ENCODE measurements at places on chromosomes 2 and 18. TPM values are rescaled to one million over a fixed set of nuclear protein-coding genes. Genes with fewer than 3 reads are reported as not detected.

GRCh38 chr2:67416136-67416535, 19.0 kb downstream of the ETAA1 start:
- no peak for DNase-seq

GRCh38 chr2:193527146-193527545, 1332.4 kb upstream of the TMEFF2 start:
- no peak for DNase-seq

GRCh38 chr2:111909079-111909478, 10.7 kb downstream of the MERTK start:
- no peak for DNase-seq

DNA sequence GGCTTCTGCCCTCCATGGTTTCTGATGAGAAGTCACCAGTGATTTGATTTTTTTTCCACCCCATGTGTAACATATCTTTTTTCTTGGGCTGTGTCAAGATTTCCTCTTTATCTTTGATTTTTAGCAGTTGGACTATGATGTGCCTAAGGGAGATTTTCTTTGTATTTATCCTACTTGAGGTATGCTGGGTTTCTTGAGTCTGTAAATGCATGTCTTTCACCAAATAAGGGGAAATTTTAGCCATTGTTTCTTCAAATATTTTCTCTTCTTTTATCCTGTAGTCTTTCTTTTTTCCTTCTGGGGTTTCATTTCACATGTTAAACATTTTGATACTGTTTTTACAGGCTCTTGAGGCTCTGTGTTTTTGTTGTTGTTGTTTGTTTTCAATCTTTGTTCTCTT, 33.7 kb upstream of the PLB1 start:
- no peak for DNase-seq

DNA sequence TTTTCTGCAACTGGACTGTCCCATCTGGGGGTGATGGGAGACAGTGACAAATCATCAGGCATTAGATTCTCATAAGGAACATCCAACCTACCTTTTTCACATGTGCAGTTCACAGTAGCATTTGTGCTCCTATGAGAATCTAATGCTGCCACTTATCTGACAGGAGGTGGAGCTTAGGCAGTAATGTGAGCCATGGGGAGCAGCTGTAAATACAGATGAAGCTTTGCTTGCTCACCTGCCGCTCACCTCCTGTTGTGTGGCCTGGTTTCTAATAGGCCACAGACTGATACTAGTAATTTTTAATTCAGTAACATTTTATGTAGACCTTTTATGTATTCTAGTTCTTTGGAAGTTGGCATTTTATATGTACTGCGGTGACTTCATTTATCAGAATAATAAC, 180.1 kb upstream of the SPOPL start:
- no peak for DNase-seq

DNA sequence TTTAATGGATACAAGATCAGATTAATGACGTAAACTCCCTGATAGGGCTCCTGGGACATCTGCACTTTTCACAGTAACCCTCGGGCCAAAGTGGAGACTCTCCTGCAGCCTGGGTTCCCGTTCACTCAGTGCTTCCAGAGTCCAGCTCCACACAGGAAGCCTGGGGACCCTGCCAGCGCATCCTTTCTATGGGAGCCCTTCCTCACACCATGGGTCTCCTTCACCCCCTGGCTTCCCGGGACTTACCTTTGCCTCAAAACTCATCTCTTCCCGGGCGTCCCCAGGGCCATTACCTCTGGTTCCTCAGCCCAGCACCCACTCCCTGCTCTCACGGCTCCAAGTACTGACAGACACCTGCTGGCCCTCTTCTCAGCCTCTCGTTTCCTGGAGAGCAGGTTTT, 40.7 kb upstream of the KLF11 start:
- no peak for DNase-seq

SEPTIN10 gene
- 60.6 TPM for total RNA-seq

DNA sequence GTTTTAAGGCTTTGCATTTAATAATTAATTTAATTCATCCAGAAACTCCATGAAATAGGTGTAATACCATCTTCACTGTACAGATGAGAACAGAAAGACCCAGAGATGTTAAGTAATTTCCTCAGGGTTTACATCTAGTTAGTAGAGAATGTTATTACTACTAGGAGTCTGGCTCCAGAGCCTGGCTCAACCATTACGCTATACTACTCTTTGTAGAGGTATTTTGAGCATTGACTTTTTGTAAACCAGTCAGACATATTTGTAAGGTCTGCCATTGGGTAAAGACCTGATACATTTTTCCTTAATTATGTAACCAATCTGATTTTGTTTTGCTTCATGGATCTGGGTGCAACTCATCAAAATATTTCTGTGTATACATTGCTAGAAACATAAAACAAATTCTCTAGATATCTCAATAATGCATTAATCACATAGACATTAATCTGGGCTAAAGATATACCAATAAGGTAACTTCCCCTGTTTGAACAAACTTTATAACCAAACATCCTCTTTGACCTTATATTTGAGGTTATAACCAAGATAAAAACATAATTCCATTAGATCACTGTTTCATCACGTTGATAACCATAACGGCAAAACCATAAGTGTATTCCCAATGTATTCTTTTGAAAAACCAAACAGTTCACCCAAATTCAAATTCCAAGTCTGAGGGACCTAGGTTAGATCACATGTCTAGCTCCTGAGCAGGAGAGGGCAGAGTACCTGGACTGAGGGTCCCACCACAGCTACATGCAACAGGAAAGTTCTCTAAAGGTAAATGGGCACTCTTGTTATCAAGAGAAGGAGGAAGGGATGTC, 135.0 kb downstream of the IKZF2 start:
- no peak for DNase-seq

DNA sequence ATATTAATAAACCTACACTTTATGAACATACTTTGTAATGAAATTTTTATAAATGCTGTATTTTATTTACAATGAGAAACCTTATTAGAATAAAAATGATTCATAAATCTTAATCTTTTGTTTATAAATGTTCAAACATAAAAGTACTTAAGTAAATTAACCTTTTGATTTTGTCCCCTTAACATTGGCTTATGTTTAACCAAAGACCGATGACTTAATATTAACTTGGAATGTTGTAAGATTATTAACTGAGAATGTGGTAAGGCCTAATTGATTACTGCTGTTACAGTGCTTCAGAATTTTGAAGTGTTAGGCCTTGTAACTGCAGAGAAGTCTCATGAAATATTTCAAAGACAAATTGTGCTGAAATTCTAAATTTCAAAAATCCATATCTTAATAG, 5.7 kb downstream of the CPS1 start:
- no peak for DNase-seq

SERPINB11 gene
- not detected for total RNA-seq

GRCh38 chr2:193690572-193690971, 1495.8 kb upstream of the TMEFF2 start:
- no peak for DNase-seq

DNA sequence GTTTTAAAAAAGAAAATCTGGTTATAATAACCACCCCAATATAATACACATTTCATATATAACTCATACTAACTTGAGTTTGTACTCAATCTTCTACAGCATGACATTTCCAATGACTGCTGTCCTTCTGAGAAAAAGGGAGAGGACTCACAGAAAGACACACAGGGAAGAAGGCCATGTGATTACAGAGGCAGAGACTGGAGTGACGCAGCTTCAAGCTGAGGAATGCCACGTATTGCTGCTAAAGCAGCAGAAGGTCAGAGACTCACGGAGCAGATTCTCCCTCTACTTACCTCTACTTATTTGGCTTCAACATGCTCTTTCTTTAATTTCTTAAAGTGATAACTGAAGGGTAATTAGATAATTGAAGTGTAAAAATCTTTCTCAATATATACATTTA, 753.5 kb upstream of the PKDCC start:
- DNase-seq: no peak

HS1BP3 gene
- 13.4 TPM for total RNA-seq

MAP3K19 gene
- total RNA-seq: not detected

DCC gene
- not detected for total RNA-seq

LIMS3 gene
- 6.7 TPM for total RNA-seq

DNA sequence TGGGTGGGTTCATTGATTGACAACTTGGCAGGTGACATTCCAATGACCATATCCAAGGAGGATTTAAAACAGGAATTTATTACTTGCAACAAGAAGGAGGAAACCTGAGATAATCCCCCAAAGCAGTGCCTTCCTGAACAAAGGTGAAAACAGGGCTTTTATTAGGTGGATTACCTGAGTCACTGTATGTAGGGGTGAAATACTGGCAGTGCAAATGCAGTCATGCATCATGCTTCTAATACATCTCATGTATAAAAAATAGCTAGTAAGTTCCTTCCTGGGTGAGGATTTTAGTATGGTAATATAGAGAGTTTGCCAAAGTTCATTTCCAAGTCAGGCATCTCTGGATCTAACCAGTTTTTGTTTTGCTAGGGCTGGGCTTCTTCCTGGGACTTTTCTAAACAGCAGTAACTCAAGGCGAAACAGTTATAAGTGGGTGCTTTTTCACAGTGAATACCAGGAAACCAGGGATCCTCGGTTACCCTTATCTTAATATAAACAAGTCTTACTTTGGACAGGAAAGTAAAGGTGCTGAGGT, 583.4 kb upstream of the LRRTM1 start:
- no peak for DNase-seq

GNAL gene
- 1.4 TPM for total RNA-seq

GRCh38 chr2:141439524-141439923, 691.3 kb downstream of the LRP1B start:
- no peak for DNase-seq

TDRD15 gene
- total RNA-seq: not detected

DCDC2C gene
- total RNA-seq: not detected

SGPP2 gene
- total RNA-seq: 0.54 TPM

- no peak for DNase-seq
Observed at GRCh38 chr18:29378651-29379136, 1201.8 kb upstream of the CDH2 start.

GRCh38 chr2:146252119-146252518, 1592.7 kb upstream of the ACVR2A start:
- DNase-seq: no peak

- no peak for DNase-seq
Observed at GRCh38 chr2:235219048-235219447, 267.2 kb downstream of the SH3BP4 start.

DNA sequence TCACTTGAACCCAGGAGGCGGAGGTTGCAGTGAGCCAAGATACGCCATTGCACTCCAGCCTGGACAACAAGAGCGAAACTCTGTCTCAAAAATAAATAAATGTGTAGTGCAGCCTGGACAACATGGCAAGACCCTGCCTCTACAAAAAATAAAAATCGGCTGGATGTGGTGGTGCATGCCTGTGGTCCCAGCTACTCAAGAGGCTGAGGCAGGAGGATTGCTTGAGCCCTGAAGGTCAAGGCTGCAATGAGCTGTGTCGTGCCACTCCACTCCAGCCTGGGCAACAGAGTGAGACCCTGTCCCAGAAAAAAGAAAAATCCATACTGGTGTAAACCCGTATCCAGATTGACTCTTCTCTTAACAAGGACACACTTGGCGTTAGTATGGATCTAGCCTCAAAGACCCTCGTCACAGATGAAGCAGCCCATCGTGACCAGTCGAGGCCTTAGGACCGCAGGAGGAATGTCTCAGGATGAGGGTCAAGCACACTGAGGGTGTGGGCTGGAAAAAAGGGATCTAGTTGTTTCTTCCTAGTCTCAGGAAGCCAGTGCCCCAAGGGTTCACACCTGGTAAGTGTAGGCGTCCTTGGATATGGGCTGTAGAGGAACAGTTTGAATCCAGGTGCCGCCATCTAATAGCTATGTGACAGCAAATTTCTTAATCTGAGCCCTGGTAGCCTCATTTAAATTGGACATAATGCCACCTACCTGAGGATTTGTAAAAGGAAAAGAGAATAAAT, 4.0 kb upstream of the GPBAR1 start:
- no peak for DNase-seq

DNA sequence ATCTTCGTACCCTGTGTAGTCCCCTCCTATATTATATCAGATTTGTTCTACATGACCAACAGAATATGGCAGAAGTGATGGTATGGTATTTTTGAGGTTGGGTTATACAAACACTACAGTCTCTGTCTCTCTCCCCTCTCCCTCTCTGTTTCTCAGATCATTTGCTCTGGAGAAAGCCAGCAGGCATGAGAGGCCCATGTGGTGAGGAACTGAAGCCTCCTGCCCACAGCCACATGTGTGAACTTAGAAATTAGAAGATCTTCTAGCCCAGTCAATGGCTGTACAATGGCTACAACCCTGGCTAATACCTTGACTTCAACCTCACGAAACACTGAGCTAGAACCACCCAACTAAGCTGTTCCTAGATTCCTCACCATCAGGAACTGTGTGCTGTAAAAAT, 250.6 kb downstream of the SMAD2 start:
- no peak for DNase-seq

DNA sequence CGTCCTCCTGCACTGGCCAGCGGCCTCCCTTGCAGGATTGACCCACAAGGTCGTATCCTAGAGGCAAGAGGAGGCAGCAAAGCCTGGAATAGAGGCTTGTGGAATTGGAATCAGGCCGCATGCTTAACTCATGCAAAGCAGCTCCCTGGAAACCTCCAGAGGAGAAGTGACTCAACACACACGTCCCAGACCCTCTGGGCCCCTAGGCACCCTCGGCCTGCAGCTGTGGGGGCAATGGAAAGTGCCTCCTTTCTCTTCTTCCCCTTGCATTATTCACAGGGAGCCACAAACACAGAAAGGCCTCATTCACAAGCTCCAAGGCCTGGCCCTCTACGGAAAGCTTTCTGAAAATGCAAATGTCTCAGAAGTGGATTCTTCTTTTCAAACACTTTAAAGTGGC, 19.6 kb downstream of the SPATA3 start:
- DNase-seq: no peak

GRCh38 chr18:36441426-36442240, 144.1 kb downstream of the FHOD3 start:
- DNase-seq: no peak

GRCh38 chr2:113078350-113078839, 10.6 kb downstream of the IL1F10 start:
- no peak for DNase-seq

GRCh38 chr2:217948897-217949296, 53.9 kb downstream of the TNS1 start:
- no peak for DNase-seq

DNA sequence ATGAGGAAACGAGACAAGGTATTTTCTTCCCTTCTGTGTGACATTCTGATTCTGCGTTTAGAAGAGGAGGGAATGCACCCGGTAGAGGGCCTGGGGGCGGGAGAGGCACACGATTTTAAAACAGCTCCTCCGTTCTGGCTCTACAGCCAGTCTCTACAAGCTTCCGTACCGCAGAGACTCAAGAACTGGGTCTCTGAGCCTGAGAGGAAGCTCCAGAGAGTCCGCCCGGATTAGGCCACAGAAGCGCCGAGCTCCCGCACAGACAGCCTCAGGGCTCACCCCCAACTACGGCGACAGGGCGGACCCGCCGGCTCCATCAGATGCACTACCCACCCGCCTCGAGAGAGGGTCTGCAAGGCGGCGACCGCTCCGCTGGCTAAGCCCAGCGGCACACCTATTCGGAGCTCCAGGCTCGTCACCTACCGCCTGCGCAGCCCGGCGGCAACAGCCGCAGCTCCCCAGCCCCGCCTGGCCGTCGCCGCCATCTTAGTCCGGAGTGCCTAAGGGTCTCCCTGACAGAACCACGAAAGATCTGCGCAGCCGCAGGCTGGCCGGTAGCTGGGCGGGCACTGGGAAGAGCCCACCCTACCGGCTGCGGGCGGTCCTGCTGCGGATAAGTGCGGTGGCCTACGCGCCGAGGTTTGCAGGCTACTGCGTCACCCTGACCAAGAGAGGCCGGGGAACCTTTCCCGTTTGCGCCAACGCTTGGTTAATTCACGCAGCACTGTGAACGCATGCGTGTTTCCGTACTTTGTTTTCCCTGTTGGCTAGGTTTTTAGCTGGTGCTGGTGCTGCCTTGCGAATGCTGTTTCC, at the start of gene NFU1:
TSS of gene NFU1 (minus strand) at position 498 of the 813 bp plus-strand sequence. CDS start at position 485, 13 bp downstream.
- peak; percentile 94 for DNase-seq

Measured in heart right ventricle (tissue), 16 donors.